ENCODE measurements at places on chromosomes 12 and 14.

DNA sequence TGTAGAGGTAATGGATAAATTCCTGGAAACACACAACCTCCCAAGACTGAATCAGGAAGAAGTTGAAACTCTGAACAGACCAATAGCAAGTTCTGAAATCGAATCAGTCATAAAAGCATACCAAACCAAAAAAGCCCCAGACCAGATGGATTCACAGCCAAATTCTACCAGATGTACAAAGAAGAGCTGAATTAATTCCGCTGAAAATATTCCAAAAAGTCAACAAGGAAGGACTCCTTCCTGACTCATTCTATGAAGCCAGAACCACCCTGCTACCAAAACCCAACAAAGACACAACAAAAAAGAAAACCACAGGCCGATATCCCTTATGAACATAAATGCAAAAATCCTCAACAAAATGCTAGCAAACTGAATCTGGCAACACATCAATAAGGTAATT lies 81.5 kb downstream of the SLC38A4 start:
- no peak for DNase-seq

DNA sequence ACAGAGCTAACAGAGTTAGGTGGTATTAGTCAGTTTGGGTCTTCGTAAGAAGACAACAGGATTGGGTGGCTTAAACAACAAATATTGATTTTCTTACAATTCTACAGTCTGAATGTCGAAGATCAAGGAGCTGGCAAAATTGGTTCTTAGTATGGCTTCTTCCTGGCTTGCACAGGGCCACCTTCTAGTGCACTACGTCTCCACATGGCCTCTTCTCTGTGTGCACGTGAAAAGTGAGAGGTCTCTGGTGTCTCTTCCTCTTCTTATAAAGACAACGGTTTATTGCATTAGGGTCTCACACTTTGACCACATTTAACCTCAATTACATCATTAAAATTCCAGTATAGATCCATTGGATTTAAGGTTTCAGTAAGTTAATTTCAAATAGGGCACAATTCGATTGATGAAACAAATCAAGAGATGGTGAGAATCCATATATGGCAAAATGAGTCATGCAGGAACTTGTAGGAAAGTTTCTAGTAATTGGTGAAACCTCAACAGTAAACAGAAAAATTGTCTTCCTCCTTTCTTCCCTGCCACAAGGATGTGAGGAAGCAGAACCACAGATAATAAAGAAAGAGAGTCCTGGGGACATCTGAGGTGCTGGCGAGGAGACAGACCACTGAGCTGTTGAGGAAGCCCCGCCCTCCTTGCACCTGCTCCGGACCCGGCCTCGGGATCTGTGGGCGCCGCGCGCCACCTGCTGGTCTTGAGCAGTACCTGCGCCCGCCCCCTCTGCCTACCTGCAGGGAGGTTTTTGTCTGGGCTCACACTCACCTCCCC lies 846.7 kb downstream of the TMEM121 start:
- DNase-seq: peak; percentile 34

DNA sequence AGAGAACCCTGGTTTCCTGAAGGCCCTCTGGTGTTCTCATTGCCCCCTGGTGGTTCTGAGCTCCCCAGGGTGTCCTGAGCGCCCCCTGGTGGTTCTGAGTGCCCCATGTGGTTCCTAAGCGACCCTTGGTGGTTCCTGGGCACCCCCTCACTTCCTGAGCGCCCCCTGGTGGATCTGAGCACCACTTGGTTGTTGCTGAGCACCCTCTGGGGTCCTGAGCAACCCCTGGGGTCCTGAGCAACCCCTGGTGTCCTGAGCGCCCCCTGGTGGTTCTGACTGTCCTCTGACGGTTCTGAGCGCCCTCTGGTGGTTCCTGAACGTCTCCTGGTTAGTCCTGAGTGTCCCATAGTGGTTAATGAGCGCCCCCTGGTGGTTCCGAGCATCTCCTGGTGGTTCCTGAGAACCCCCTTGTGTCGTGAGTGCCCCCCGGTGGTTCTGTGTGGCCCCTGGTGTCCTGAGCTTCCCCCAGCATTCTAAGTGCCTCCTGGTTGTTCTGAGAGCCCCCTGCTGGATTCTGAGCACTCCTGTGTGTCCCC lies 568.3 kb downstream of the TMEM121 start:
- DNase-seq: no peak

DNA sequence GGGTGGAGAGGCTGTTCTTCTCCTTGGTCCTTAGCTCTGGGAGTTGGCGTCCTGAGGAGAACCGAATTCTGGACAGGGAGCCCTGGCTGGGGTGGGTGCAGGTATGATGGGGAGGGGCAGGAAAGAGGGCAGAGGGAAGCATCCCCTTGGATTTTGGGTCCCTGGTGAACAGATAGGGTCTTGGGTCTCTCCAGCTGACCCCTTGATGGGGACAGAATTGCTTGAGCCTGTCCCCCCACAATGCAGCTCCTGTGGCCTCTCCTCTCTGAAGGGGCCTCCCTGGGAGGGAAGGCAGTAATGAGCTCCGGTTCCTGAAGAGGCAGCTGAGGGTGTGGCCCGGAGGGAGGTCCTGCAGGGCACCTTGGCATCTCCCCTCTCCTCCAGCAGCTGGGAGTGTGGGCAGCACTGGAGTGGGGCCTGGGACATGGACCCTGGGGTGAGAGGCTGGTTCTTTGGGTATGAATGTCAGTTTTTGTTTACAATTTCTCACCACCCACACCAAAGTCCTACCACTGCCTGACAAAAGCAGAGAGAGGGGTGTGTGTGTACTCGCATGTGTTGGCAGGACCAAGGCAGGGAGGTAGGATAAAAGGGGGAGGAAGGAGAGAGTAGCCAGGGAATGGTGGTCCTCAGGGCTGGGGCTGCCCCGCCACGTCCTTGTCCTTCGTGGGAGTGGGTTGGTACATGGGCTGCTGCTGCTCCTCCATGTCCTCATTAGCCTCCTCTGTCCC lies 7.7 kb upstream of the CEBPE start:
- DNase-seq: no peak

- no peak for DNase-seq
Observed at GRCh38 chr12:84791444-84791843, 121.2 kb downstream of the SLC6A15 start.

GRCh38 chr12:2998789-2999264 lies 39.6 kb downstream of the TEAD4 start:
- no peak for DNase-seq

- DNase-seq: no peak
Observed at GRCh38 chr12:50979369-50980052, 27.2 kb downstream of the HIGD1C start.

DNA sequence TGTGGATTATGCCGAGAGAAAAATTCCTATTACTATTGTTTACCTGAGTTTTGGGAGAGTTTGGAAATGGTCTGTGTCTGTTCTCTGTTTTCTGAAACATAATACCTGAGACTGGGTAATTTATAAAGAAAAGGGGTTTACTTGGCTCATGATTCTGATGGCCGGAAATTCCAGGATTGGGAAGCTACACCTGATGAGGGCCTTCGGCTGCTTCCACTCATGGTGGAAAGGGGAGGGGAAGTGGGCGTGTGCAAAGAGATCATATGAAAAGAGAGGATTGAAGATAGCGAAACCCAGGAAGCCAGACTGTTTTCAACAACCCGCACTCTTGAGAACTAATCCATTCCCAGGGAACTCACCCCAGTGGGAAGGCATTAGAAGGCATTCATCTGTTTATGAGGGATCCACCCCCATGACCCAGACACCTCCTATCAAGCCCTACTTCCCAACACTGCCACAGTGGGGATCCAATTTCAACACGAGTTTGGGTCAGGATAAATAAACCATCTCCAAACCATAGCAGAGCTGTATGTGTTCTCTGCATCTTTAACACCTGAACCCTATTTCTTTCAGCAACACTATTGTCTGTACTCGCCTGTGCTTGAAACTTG lies 51.1 kb downstream of the APAF1 start:
- DNase-seq: no peak

GRCh38 chr12:108187831-108188230 lies 58.7 kb downstream of the WSCD2 start:
- no peak for DNase-seq

DNA sequence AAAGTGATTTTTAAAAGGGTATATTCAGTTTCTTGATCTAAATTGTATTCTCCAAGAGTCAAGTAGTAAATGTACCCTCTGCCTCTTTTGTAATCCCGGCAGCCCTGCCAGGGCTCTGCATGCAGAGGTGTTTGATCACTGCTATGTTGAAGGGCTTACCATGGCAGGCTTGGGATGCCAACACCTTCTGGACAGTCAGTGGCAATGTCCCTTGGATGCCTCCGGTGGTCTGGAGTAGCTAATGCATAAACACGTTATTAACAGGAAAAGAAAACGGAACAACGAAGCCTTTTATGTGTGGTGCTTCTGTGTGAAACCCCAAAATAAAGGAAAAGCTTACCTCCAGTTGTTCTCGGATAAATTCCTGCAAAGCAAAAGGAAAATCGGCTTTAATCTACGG lies 19.9 kb downstream of the EIF2B2 start:
- DNase-seq: no peak

DNA sequence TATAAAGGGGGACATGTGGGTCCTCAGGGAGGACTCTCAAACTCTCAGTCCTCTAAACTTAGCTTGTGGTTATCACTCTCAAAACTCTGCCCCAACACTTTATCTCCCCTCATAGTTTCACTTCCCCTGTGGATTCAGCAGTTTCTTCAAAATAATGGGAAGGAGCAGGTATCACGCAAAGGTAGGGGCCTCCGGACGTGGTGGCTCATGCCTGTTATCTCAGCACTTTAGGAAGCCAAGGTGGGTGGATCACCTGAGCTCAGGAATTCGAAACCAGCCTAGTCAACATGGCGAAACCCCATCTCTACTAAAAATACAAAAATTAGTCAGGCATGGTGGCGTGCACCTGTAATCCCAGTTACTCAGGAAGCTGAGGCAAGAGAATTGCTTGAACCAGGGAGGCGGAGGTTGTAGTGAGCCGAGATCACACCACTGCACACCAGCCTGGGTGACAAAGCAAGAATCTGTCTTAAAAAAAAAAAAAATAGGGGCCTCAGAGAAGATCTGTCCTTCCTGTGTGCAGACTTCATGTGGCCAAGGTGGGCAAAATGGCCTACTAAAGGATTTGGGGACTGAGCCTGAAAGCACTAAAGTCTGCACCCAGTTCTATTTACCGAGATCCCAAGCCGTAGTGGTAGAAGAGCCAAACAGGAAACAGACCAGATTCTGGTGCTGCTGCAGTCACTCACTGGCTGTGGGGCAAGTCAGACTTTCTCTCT lies 6.4 kb downstream of the ITGB7 start:
- no peak for DNase-seq

- no peak for DNase-seq
Observed at GRCh38 chr12:52057638-52058576, 6.7 kb downstream of the NR4A1 start.

- DNase-seq: no peak
Observed at GRCh38 chr14:77986773-77987172, 183.4 kb upstream of the NRXN3 start.

DNA sequence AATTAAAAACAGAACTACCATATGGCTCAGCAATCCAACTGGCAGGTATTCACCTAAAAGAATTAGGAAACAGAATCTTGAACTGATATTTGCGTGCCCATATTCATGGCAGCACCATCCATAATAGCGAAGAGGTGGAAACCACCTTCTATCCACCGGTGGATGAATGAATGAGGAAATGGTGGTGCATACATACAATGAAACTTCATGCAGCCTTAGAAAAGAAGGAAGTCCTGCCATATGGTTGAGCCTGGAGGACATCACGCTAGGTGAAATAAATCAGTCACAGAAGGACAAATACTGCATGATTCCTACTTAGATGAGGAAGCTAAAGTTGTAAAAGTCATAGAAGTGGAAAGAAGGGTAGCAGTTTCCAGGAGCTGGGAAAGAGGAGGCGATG lies 6.6 kb downstream of the TCL1A start:
- DNase-seq: no peak

DNA sequence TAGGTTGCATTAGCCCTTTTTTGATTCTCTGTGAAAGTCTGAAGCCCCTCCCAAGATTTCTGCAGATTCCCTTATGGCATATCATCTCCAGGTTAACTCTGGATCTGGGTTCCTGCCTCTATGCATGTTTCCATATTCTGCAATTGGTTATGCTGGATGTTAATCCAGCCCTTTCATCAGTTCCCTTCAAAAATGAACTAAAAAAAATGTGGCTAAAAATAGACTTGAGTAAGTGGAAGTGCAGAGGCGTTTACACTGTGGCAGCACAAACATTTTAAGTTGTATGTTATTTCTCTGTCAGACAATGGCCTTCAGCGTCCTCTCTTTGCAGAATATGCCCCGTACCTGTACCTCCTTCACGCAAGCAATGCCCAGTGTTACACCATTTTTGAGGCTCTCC lies 11.4 kb downstream of the MGST1 start:
- no peak for DNase-seq

- no peak for DNase-seq
Observed at GRCh38 chr12:54240129-54240528, 39.8 kb downstream of the CBX5 start.

- DNase-seq: no peak
Observed at GRCh38 chr12:85076688-85077430, 40.7 kb downstream of the LRRIQ1 start.

DNA sequence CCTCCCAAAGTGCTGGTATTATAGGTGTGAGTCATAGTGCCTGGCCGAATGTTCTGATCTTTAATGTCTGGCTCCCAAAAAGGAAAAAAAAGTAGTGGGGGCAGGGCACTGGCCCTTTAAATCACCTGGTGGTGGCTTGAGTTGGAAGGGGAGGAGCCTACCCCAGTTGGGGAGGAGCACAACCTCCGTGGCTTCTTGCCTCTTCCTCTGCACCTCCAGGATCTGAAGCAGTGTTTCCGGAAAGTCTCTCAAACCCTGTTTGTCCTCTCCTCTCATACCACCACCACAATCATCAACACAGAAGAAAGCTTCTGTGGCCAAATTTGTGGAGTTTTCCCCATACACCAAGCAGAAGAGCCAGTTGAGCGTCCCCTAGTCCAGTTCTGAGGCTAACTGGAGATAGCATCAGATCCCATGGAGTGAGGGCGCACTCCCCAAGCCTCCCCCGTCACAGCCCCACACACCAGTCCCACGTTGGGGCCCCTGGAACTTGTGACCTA lies 24.3 kb upstream of the RCOR1 start:
- peak; percentile 24 for DNase-seq

GRCh38 chr12:20099395-20100183 lies 268.7 kb upstream of the PDE3A start:
- DNase-seq: no peak

DNA sequence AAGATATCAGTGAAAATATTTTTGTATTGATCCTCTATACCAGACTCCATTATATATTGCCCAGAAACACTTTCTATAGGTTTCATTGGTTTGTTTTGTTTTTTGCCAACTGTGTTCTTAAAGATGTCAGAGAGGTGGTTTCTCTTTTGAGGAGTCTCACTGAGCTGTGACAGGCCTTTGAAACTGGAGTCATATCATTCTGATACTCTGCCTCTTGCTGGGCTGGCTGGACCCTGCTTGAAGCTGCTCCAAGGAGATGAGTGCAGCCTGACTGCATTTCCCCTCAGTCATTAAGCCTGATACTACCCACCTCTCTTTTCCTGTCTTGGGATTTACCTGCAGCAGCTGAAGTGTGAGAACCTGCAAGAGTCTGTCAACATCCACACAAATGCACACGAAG lies 16.4 kb upstream of the TAS2R30 start:
- no peak for DNase-seq
